ENCODE measurements at places on chromosomes 2 and 18.

DNA sequence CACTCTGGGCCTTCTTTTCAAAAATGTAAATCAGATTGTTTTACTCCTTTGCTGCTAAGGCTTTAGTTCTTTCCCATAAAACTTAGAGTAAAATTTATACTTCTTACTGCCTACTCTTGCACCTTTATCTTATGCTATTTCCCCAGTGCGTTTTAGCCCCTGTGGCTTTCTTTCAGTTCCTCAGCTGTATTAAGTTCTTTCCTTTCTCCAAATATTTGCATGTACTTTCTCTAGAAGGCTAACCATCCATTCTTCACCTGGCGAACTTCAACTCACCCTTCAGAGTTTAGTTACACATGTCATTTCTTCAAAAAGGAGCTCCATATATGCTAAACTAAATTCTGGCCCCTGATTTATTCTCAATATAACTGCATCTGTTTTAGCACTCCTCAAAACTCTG, 160.7 kb downstream of the FSHR start:
- DNase-seq, result no peak

GRCh38 chr2:2018713-2019410, 274.5 kb upstream of the PXDN start:
- peak; percentile 55 for DNase-seq

DNA sequence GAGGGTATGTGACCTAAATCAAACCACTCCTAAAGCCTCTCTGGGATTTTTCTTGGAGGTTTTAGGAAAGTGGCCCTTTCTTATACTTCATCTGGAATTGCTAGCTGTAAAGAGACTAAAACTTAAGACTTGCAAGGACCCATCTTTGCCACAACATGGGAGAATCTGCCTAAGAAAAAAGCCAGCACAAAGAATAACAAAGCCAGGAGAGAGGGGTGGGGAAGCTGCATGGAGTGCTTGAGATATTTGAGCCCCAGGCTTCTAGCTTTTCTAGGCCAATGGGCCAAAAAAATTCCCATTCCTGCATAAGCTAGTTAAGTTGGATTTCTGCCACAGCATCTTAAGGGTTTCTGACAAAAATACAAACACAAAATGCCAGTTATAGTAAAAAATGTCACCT, 38.5 kb upstream of the LYPD6 start:
- DNase-seq, result no peak

DNA sequence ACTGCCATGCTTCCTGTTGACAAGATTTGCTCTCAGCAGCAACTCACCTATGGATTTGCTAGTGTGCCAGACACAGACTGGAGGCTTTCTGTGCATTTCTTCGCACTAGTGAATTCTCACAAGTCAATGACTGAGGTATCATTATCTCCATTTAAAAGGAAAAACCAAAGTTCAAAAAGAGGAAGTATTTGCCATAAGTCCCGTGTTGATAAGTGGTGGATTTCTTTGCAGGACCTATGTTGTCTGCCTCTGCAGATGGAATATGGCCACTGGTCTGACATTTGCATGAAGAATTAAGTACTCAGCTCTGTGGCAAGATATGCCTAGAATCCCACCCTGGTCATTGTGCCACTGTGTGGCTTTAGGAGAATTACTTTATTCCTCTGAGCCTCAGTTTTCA, 299.6 kb downstream of the PAX3 start:
- DNase-seq, result no peak

- no peak for DNase-seq
These were observed 137.3 kb downstream of the PLCL1 start for GRCh38 chr2:197941715-197942114.

GRCh38 chr2:70362661-70363060, 60.8 kb upstream of the FAM136A start:
- no peak for DNase-seq

GRCh38 chr2:186256540-186256939, 229.5 kb upstream of the ZC3H15 start:
- peak; percentile 57 for DNase-seq

GRCh38 chr18:8003878-8004675, 437.0 kb downstream of the PTPRM start:
- DNase-seq, result no peak

GRCh38 chr2:45938649-45939511, 287.4 kb downstream of the PRKCE start:
- DNase-seq, result peak; percentile 99

DNA sequence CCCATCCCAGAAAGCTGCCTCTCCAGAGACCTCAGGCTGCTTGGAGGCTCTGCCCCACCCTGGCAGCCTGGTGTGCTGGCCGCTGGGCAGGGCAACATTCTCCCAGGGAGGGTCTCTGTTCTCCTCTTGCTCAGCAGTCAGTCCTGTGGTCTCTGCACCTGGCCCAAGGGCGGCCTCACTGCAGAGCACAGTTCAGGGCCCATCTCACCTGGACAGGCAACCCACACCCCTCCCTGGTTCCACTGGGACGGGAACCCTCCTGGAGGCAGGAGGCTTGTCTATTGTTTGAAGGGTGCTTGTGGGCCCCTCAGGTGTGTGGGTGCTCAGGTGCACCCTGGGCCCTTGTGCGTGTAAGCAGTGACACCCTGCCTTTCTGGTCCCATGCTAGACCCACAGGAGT, 67.2 kb upstream of the OTOS start:
- no peak for DNase-seq

GRCh38 chr2:180609626-180610340, 370.6 kb upstream of the UBE2E3 start:
- DNase-seq, result no peak

DNA sequence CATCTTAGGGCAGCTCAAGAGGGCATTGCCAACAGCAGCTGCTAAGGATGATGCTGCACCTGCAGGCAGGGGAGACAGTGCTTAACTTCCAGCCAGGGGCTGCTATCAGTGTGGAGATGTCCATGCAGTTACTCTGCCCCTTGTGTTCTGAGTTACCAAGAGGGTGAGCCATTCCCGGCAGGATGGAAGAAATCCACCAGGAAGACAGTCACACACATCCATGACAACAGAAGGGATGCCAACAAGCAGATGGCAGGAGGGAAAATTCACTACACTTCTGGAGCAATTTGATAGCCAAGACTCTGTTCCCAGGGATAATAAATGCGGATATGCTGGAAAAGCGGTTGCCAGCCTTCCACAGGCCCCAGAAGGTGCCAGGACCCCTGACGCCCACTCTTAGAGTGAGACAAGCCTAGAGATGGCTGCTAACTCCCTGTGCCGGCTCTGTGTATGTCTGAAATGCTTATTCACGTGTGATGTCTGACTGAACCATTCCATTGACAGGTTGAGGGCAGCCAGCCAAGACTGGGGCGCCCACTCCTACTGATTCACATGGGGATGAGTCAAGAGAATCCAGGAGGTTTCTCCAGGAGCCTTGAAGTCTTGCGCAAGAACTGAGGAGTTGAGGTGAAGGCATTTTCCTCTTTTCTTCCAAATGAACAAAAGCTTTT, 24.5 kb downstream of the LOXHD1 start:
- peak; percentile 24 for DNase-seq

- DNase-seq, result no peak
These were observed 19.3 kb downstream of the GALM start for GRCh38 chr2:38685116-38685735.

DNA sequence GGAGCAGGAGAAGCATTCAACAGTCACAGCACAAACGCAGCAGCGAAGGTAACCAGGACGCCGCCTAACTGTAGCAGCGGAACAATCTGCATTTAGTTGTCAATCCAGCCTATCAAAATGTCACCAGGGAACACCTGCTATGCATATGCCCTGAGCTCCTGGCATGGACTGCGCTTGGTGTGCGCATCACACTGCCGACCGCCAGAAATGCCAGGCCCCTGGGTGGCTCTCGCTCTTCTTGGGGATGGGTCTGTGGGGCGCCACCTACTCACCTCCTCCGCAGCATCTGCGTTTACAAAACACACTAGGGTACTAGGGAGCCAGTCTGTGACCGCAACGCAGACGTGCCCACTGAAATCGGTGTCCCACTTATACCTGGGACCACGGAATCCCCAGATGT, 31.7 kb downstream of the ZNF516 start:
- no peak for DNase-seq

- DNase-seq, result no peak
These were observed 63.4 kb downstream of the SMAD7 start for GRCh38 chr18:48887294-48887904.

DNA sequence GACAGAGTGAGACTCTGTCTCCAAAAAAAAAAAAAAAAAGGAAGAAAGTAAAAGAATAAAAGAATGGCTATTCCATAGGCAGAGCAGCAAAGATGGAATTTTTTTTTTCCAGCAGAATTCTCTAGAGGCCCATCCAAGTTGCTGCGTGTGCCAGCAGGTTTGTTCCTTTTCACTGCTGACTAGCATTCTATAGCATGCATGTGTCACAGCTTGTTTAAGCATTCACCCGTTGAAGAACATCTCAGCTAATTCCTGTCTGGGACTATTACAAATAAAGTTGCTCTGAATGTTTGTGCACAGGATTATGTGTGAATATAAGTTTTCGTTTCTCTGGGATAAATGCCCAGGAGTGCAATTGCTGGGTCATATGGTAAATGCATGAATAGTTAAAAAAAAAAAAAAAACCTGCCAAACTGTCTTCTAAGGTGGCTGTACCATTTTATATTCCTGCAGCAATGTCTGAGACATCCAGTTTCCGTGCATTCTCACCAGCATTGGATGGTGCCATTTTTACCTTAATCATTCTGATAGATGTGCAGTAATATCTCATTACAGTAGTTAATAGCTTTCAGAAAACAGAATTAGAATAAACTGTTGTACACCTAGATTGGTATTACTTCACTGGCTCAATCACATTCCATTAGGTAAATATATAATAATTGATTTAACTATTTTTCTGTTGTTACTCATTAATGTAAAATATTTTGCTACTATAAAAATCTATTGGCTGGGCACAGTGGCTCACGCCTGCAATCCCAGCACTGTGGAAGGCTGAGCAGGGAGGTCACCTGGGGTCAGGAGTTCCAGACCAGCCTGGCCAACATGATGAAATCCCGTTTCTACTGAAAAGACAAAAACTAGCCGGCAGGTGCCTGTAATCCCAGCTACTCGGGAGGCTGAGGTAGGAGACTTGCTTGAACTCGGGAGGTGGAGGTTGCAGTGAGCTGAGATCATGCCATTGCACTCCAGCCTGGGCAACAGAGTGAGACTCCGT, 47.5 kb upstream of the ASAP2 start:
- no peak for DNase-seq

- DNase-seq, result no peak
These were observed 166.6 kb downstream of the TNS1 start for GRCh38 chr2:217835931-217836891.

GRCh38 chr18:3402982-3403451, 47.0 kb upstream of the TGIF1 start:
- peak; percentile 64 for DNase-seq

DNA sequence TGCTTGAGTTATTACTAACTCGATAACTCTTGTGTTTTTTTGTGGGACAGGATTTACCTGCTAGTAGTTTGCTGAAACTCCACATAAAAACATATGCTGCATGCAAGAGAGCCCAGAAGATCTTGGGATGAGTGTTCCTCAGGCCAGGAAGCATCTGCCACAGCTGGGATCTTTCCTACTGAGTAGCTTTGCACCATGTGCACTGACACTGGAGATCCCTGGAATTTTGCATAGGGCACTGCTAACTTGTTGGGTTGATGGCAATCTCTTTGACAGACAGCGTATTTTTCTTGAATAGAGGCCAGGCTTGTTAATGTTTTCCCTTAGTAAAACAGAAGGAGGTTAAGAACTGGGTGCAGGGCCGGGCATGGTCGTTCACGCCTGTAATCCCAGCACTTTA, 808 bp upstream of the SERPINB11 start:
- DNase-seq, result no peak

GRCh38 chr2:222179592-222179991, 119.2 kb downstream of the PAX3 start:
- no peak for DNase-seq

DNA sequence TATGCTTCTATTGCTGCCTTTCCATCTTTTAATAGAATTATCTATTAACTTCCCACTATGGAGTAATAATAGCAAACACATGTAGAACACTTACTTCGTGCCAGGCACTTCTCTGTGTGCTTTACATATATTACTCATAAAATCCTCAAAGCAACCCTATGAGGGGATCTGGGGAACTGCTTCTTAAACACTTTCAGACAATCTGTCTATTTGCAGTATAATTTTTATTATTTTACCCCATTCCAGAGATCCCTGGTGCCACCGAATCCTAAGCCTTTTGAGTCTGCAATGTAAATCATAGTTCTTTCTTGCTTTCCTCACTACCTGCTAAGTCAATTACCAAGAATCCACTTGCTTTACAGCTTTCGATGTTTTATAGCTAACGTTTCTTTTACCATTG, 25.6 kb upstream of the GCFC2 start:
- no peak for DNase-seq

GRCh38 chr2:86364894-86365293, 27.5 kb upstream of the REEP1 start:
- no peak for DNase-seq

DNA sequence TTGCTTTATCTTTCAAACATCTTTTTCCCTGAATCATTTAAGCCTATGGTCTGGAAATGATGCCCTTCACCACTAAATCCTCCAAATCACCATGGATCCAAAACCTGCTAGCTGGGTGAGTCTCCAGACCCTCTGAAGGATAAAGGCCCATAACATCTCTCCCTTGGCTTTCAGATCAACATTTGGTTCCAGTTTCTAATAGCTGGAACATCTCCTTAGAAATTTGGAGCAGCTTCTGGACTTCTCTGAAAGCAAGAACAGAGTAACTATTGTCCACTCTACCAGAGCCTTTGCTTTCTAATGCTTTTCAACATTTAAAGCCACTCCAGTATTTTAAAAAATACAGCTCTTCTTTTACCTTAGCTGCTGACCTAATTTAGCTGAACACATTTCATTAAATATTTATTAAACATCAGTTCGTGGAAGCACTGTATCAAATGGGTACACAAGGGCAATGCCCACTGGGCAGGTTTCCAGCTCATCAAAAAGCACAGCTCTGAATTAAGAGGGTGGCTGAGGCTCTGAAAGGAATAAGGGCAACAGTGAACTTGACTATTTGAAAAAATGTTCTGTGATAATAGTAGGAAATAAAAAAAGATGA, 75.3 kb downstream of the GALNT3 start:
- no peak for DNase-seq

DNA sequence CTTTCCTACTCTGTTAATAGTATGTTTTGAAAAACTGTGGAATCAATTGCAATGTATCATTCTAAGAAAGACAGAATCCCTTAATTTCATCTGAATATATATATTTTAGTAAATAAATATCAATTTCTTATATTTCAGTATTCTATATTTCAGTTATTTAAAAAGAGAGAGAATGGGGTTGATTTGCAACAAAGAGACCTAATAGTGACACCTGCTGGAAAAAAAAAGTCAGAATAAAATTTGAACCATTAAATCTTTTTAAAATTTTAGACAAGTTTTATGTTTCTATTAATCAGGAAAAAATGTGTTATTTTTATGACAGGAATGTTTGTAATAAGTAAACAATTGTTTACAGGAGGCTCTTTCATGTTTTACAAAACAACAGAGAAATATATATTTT, 20.7 kb upstream of the CCNT2 start:
- DNase-seq, result no peak

- no peak for DNase-seq
These were observed 199.2 kb upstream of the COPS8 start for GRCh38 chr2:236886456-236886855.

All from A172 (cell line).